ENCODE measurements at places on chromosomes 13 and 19.

DNA sequence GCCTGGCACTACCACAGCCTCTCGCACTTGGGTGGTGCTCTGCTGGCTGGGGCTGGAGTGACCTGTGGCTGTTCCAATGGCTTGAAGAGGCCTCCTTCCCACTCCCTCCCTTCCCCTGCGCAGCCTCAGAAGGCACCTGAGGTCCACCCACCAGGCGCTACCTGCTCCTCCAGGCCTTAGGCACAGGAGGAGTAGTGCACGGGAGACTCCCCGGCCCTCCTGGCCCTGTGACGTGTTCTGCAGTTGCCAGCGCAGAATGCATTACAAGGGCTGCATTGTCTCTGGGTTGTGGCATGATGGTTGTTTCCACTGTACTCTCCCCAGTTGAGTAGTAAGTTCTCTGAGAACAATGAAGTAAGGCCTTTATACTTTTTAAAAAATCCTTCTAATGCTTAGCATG, 128.6 kb downstream of the TEX29 start:
- DNase-seq = no peak

DNA sequence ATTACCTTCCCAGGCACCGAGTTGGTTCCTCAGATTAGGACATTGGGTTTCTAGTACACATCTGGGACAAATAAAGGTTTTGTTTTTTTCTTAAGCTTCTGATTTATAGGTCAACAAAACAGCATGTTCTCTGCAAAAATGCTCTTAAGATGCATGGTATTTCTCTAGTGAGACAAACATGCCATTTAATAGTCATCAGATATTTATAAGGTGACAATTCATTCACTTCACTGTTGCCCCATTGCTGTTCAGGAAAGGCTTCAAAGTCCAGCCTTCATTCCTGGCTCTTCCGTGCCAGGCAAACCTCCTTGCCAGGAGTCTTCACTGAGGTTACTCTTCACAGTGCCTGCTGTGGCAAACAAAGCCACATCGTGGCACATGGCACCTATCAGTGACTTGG, 156.3 kb upstream of the FNDC3A start:
- no peak for DNase-seq

DNA sequence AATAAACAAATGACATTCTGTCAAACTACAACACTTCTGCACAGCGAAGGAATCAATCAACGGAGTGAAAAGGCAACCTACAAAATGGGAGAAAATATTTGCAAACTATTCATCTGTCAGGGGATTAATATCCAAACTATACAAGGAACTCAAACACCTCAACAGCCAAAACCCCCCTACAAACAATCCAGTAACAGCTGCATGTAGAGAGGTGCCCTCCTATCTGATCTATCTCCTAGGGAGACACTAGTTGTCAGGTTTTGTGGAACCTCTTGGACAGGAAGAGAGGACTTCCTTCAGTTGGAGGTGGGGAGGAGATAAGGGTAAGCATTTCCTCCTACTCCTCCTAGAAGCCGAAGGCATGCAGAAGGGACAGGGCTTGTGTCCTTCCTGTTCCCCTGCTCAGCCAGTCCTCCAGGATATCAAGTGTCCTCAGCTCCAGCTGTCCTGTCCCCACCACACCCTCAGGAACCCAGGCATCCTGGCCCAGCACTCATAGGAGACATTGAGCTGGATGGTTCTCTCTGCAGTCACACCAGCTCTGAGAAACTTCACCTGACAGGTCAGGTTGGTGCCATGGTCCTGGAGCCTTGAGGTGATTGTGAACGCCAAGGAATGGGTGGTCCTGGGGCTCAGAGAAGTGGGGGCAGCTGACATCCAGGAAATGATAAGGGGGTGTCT, 9.8 kb upstream of the SIGLEC8 start:
- DNase-seq = no peak

DNA sequence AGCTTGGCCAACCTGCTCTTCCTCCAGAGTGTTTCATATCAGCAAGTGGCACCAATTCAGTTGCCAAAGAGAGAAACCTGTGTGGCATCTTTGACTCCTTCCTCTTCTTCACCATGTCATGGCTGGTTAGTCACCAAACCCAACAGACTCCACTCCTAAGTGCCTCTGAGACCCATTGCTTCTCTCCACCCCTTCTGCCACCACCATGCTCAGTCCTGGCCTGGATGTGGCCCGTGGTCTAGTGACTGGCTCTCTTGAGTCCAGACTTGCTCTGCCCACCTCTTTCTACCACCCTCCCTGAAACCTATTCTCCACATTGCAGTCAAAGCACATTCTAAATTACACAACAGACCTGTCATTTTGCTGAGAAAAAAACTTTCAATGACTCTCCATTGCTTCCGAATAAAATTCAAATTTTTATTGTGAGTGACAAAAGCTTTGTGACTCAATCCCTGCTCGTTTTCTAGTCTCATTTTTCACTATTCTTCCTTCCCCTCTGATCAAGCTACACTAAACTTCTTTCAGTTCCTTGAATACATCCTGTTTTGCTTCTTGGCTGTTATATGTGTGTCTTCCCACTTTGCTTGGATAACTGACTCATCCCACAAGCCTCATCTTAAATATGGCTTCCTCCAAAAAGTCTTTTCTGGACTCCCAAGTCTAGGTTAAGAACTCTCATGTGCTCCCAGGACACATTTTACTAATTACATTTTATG, 12.0 kb upstream of the TNFSF11 start:
- no peak for DNase-seq

DNA sequence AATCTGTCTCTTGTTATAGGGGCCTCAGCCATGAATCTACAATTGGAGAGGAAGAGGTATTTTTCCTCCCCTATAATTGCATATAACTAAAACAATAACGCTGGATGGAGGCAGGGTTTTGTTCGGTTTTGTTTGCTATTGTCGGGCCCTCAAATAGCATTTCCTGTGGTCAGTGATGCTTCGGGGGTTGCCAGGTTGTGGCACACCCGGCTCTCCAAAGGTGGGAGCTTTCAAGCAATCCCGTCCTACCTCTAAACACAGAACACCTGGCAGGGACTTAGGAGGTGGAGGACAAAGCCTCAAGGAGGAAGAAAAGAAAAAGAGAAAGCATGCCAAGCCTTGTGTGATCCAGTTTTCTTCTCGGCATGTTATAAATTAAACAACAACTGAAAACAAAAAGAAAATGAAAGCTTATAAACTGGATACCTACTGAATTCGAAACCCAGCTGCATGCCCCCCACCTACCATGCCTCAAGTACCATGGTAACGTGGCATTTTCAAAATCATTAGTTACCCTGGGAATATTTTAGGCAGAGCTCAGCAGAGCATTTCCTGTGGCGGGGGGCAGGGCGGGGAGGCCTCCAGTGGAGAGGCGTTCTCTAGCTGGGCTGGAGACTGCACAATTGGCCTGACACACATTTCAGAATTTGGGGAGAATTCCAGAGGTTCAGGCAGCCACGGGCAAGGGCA, 213.8 kb downstream of the DCLK1 start:
- no peak for DNase-seq

- peak; percentile 87 for DNase-seq
Measured at GRCh38 chr19:5172859-5173630, 167.6 kb downstream of the PTPRS start.

- DNase-seq = peak; percentile 57
Measured at GRCh38 chr19:15251749-15252397, 19.6 kb upstream of the EPHX3 start.

DNA sequence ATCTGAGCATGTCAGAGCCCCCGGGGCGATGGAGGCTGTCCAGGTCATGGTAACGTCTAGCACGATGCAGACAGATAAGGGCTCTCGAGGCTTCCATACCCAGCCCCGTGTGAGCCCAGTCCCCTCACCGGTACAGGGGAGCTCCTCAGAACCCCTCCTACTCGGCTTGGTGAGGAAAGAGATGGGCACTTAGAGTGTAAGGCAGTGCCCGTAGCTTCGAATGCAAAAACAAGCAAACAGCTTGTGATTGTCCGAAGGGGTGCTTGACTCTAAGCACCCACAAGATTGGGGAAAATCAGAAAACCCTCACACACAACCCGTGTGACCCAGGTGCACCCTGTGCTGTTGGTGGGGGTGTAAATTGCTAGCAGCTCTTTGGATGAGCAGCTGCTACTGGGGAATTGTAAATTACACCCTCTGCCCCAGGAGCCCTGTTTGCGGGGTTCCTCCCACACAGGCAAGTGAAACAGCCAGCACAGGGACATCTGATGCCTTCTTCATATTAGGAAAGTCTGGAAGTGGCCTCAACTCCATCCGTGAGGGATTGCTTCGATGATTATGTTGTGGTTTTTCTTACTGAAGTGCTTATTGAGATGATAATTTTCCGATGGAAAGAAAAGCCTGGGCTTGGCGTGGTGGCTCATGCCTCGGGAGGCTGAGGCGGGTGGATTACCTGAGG, 918 bp upstream of the PSPN start:
- DNase-seq = no peak

DNA sequence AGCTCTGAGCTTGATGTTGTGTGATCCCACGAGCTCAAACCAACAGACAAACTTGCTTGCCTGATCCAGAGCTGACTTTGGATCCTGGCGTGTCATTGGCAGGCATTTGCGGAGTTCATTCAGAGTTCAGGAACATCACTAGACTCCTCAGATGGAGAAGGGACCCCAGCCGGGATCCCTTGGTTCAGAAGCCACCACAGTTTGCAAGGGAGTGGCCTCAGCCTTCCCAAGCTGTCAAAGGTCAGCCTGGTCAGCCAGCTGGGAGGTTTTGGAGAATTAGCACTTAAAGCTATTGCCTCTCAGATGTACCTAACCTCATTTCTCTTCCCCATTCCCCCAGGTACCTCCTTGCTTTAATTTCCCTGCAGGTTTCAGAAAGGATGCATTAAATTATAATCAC, 208.8 kb upstream of the SOX21 start:
- DNase-seq = no peak

DNA sequence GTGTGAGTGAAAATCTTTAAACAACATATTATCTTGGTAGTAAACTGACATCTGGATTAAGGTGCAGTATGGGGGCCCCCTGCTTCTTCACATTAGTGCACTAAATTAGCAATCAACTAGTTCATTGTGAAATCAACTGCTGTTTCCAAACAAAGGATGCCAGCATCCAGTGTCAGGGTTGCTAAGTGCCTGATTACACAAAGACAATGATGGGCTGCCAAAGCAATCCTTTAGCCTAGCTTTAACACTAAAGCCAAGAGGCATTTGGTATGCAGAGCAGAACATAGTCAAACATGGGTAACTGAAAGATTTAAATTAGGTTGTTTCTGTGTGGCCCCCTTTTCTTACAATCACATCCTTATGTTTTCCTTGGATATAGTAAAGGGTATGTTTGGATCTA, 543.1 kb upstream of the SLITRK5 start:
- no peak for DNase-seq

- no peak for DNase-seq
Measured at GRCh38 chr13:90205081-90205480, 1142.4 kb upstream of the MIR17HG start.

DNA sequence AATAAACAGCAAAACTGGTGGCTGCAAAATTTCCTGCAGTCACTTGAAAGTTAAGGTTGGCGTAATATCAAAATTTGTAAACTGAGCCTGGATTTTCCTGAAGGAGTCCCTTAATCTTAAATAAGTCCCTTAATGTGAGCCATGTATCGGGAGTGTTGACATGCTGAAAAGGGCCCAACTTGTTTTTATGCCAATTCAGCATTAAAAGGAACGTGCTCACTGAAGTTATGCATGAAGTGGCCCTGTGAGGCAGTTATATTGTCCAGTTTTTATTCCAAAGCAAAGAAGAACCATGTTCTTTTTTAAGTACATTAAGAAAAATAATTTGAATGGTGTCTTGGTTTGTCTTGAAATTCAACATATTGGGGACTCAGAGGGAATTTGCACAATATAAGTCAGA, 1766.9 kb downstream of the SLITRK1 start:
- DNase-seq = no peak

DNA sequence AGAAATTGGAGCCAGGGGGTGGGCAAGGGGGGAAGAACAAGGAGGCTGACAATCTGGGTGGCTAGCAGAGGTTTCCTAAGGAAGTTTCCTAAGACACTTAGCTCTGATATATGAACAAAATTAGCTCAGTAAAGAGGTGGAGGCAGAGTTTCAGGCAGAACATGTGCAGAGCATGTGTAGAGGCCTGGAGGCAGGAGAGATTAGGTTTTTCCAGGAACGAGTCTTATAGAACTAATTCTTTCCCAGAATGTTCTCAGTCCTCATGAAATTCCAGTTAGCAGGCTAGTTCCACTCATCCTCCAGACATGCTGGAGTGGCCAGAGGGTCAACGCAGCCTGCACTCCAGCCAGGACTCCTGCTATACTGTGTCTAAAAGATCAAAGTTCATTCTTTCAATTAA, 184.7 kb downstream of the LACC1 start:
- DNase-seq = no peak

DNA sequence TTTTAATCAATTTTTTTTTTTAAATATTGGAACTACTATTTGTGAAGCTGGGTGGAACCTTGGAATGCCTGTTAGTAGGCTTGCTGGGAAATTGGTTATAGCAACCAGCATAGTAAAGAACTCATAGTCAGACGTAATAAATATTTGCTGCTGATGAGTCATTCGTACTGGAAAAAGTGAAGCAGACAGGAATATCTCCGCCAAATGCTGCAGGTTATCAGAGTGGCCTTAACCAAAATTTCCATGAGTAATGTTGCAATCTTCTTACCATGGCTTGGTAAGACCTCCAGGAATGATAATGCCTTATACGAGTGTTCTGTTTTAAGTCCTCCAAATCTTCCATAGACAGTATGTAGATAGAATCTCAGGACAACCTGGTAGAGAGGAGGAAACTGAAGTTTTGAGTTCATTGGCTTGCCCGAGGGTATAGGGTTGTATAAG, 34.2 kb downstream of the MBNL2 start:
- peak; percentile 83 for DNase-seq

GRCh38 chr13:67776151-67776550, 546.0 kb upstream of the PCDH9 start:
- DNase-seq = no peak

GRCh38 chr13:113063091-113063491, 42.5 kb upstream of the F7 start:
- DNase-seq = no peak

DNA sequence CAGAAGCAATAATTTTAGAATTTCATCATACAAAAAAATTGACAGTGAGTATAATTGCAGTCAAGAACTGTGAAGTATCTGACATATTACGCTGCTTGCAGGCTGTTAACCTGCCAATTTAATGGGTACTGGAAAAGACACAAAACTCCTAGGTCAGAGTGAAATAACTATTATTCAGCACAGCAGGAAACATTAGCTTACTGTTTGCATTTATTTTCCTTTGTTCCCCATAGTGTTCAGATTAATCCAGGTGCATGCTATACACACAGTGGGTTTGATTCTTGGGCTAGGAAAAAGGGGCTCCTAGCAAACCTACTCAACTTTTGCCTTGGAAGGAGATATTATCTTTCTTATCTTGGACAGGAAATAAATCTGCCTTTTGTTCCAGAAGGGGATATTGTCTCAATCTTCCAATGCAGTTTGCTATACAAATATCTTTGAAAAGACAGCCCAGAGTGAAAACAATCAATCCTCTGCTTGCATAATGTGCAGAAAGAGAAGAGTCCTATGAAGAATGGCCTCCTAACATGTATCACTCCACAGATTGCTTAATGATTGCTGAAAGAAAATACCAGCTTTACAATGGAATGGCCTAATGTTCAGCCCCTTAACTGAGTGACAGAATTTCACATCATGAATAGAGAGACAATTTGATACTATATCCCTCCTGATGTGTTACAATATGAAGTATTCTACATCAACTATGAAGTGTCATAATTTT, 443.4 kb downstream of the TBC1D4 start:
- no peak for DNase-seq

Measured in HFF-Myc (cell line).